ENCODE measurements at places on chromosomes 11 and 22. TPM values are rescaled to one million over a fixed set of nuclear protein-coding genes. Genes with fewer than 3 reads are reported as not detected.

Gene USP2
- total RNA-seq: 0.77 TPM

Gene ACER3
- total RNA-seq: 17.3 TPM

Gene PGA5
- total RNA-seq: not detected

Gene NUDT8
- total RNA-seq: 12.1 TPM

Gene MUC6
- not detected for total RNA-seq

Gene PPM1F
- total RNA-seq: 18.1 TPM

Gene OR10S1
- total RNA-seq: not detected

Gene KCNJ4
- total RNA-seq: 0.38 TPM

Gene KCNQ1OT1
- 0.07 TPM for total RNA-seq

Gene APOL5
- total RNA-seq: not detected

Gene APOA4
- total RNA-seq: not detected

Gene DEUP1
- not detected for total RNA-seq

Gene SERPING1
- 0.62 TPM for total RNA-seq

Gene KLHDC7B
- total RNA-seq: 0.05 TPM

Gene UBASH3B
- total RNA-seq: 29.9 TPM

Gene SMC1B
- 0.03 TPM for total RNA-seq

Gene SCN2B
- not detected for total RNA-seq

Gene APOA5
- total RNA-seq: not detected

Gene ABCG4
- total RNA-seq: 0.35 TPM

Gene ME3
- 15.8 TPM for total RNA-seq

Gene NXPE2
- total RNA-seq: not detected

Gene RAB3IL1
- total RNA-seq: 21.1 TPM

Gene PATE2
- total RNA-seq: not detected

Gene CSNK2A3
- 2.5 TPM for total RNA-seq

Gene F2
- 2.3 TPM for total RNA-seq

Gene TRIM48
- total RNA-seq: not detected
